ENCODE measurements at places on chromosomes 1 and 21. TPM values are rescaled to one million over a fixed set of nuclear protein-coding genes. Genes with fewer than 3 reads are reported as not detected.

The LAD1 gene
- 47.5 TPM for total RNA-seq

GRCh38 chr1:219085082-219085481 is 88.6 kb upstream of the LYPLAL1 start:
- no peak overlapping the region for H3K4me3 ChIP-seq
- no peaks in the 10 kb centered on the region for H3K36me3 ChIP-seq
- H3K27me3 ChIP-seq, result no peaks in the 10 kb centered on the region
- H3K27ac ChIP-seq, result no peak overlapping the region
- DNase-seq, result no peak
- no peaks in the 10 kb centered on the region for H3K4me1 ChIP-seq

- H3K27me3 ChIP-seq, result no peaks in the 10 kb centered on the region
- H3K36me3 ChIP-seq, result no peaks in the 10 kb centered on the region
- no peak for DNase-seq
- H3K4me3 ChIP-seq, result no peak overlapping the region
- H3K27ac ChIP-seq, result no peak overlapping the region
- no peaks in the 10 kb centered on the region for H3K4me1 ChIP-seq
Measured at GRCh38 chr1:85172684-85173337, 28.0 kb downstream of the SYDE2 start.

DNA sequence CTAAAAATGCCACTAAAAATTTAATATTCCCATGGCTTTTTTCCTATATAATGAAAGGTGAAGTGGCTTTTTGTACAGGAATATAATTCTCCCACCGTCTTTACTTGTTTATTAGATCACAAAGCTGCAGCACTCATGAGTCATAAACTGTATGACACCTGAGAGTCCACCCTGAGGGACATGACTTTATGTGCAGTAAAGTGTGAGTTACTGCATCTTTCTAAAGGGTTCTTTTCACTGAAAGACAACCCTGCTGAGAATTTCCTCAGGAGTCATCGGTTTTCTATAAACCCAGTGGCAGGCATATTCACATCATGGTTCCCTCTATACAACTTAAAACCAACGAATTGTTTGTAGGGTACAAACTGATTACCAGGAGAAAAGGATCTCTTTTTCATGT is 77.4 kb downstream of the APP start:
- DNase-seq, result no peak
- no peaks in the 10 kb centered on the region for H3K27me3 ChIP-seq
- H3K4me1 ChIP-seq, result no peaks in the 10 kb centered on the region
- H3K4me3 ChIP-seq, result no peak overlapping the region
- no peak overlapping the region for H3K27ac ChIP-seq

- no peak overlapping the region for H3K4me3 ChIP-seq
- H3K4me1 ChIP-seq, result no peaks in the 10 kb centered on the region
- no peaks in the 10 kb centered on the region for H3K36me3 ChIP-seq
- peak; percentile 57 for DNase-seq
- no peak overlapping the region for H3K27ac ChIP-seq
Measured at GRCh38 chr1:201216395-201217085, 25.9 kb downstream of the IGFN1 start.

The SIPA1L2 gene
- total RNA-seq, result 51.3 TPM

DNA sequence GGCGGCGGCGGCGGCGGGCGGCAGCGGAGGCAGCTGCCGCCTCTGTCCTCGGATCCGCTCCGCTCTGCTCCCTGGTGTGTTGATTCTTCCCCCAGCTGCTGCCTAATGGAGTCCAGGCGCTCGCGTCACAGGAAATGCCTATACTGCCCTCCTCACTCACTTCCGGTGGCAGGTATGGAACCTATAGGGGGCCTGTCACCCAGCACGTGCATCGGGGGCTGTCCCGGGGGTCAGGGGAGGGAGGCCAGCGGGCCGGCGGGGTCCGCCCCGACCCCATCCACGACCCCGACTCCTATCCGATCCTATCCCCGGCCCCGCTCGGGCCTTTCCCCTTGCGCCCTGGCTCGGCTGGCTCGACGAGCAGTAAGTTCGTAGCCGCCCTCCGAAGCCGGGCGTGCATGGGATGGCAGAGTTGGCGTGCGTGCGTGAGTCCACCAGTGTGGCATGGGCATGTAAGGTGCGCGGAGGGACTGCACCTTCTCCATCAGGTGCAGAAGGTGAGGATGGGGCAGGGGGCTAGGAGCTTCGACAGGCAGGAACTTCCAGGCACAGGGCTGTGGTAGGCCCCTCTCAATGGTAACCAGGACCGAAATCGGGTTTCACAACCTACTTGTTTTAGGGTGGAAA is at the start of gene WDR26:
Gene WDR26 (minus strand): TSS at position 107 of the 627 bp plus-strand sequence.
- peaks cover 38% of the 10 kb centered on the region for H3K4me1 ChIP-seq
- peak within 1 kb of the TSS; percentile 98 for H3K27ac ChIP-seq
- peak; percentile 91 for DNase-seq
- no peaks in the 10 kb centered on the region for H3K27me3 ChIP-seq
- H3K4me3 ChIP-seq, result peak within 1 kb of the TSS; percentile 83
- peaks cover 3% of the 10 kb centered on the region for H3K36me3 ChIP-seq

DNA sequence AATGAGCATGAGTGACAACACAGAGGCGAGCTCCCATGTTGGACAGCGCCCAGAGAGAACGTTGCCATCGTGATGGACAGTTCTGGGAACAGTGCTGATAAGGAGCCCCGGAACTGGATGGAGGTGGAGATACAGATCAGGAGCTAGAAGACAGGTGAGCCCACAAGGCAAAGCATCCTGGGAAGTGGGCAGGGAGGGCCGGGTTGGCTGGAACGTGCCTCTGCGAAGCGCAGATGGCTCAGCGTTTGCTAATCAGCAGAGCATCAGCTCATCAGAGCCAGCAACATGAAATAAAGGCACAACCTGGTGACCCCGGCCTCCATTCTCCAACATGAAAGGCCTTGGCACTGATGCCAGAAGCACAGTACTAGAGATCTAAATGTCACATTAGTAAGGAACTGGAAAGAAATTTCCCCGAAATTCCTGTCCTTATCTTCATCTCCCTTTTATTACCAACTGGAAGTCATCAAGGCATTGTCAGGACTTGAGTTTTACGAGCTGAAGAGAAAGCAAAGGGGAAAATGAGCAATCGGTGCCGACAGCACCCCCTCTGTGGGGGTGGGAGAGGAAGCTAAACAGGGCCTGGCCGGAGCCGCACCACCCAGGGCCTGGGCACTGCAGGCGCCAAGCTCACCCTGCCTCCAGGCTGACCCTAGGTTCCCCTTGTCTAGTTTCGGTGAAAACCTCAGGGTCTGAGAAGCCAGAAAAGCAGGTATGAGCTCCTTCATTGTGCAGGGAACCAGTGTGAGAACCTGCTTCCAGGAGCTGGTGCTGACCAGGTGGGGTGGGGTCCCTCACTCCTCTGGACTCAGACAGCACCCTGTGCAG is 19.9 kb downstream of the ABCA4 start:
- peak; percentile 42 for DNase-seq
- no peaks in the 10 kb centered on the region for H3K27me3 ChIP-seq
- H3K4me1 ChIP-seq, result no peaks in the 10 kb centered on the region
- no peak overlapping the region for H3K4me3 ChIP-seq

DNA sequence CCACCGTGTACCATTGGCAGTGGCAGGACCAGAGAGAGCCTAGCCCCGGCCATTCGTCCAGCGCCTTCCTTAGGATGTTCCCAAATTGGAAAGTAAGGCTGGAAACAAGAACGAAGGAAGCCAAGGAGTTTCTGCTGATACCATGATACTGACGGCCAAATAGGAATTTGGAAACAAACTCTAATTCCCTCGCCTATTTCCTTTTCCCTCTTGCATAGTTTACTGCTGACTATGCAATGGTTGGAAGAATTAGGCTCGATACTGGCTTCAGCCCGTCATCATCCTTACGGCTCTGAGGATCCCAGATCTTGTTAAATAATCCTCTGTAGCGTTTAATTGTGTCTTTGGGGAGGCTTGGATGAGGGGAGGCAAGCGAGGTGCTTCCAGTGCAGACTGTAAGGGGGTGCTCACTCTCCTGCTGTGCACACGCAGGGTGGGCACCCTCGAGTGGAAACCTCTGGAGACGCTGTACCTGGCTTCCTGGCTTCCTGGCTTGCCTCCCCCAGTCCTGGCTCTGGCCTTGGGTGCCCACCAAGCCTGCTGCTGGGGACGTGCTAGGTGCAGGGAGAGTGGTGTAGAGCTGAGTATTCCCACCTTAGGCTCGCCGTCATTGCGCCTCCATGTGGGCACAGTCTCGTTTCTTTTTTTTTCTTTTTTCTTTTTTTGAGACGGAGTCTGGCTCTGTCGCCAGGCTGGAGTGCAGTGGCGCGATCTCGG is 27.4 kb upstream of the CAMTA1 start:
- H3K4me3 ChIP-seq, result no peak overlapping the region
- DNase-seq, result no peak
- no peaks in the 10 kb centered on the region for H3K36me3 ChIP-seq
- H3K4me1 ChIP-seq, result no peaks in the 10 kb centered on the region
- no peak overlapping the region for H3K27ac ChIP-seq

DNA sequence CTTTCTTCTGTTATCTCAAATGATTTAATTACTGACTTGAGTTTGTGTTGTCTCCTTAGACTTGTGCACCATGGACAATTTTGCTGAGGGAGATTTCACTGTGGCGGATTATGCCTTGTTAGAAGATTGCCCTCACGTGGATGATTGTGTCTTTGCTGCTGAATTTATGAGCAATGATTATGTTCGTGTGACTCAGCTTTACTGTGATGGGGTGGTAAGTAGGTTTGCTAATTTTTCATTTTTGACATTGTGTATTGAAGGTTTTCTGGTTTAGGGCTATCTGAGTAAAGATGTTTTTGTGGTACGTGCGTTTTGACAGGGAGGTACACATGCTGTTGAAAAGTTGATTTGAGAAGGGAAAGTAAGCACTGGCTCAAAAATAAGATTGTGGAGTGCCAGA is 14.1 kb downstream of the TTC3 start:
- no peak for DNase-seq
- H3K36me3 ChIP-seq, result peaks cover 2% of the 10 kb centered on the region
- no peak overlapping the region for H3K4me3 ChIP-seq

DNA sequence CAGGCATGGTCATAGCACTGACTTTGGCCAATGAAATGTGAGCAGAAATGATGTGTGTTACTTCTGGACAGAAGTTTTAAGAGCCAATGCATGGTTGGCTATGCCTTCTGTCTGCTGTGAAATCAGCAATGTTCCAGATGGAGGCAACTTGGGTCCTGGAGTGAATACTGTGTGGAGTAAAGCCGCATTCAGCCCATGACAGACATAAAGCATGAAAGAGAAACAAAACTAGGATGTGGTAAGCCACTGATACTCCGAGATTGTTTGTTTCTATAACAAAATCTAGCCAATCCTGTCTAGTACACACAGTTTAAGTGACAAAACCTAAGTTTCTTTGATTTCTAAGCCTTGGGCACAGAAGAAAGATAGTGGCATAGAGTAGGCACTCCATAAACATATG is 47.1 kb upstream of the ARHGAP29 start:
- H3K27me3 ChIP-seq, result no peaks in the 10 kb centered on the region
- H3K4me1 ChIP-seq, result peaks cover 6% of the 10 kb centered on the region
- DNase-seq, result no peak
- H3K36me3 ChIP-seq, result no peaks in the 10 kb centered on the region

The GPR52 gene
- 3.1 TPM for total RNA-seq

GRCh38 chr1:8661185-8662110 is 156.0 kb downstream of the RERE start:
- no peaks in the 10 kb centered on the region for H3K27me3 ChIP-seq
- no peaks in the 10 kb centered on the region for H3K36me3 ChIP-seq
- H3K4me1 ChIP-seq, result peaks cover 61% of the 10 kb centered on the region
- H3K27ac ChIP-seq, result peak overlapping the region; percentile 62
- H3K4me3 ChIP-seq, result no peak overlapping the region
- no peak for DNase-seq

The LCE2A gene
- not detected for total RNA-seq

The RHD gene
- total RNA-seq, result not detected

DNA sequence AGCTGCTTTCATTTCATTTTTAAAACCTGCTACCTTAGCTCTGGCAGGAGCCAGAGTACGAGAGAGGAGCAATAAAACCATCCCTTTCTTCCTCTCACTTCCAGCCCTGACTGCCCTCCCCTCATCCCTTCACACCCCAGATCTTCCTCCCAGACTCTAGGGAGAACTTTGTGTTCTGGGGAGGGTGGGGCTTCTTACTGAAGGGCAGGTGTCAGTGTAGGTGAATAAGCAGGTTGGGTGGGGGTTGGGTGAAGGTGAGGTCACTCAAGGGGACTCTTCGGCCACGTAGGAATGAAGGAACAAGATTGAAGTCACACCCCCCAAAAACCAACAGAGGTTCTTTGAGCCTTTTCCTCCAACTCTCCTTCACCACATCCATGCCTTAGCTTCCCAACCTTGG is 88.9 kb downstream of the CD58 start:
- H3K36me3 ChIP-seq, result no peaks in the 10 kb centered on the region
- DNase-seq, result no peak
- H3K4me3 ChIP-seq, result no peak overlapping the region
- H3K27me3 ChIP-seq, result no peaks in the 10 kb centered on the region

DNA sequence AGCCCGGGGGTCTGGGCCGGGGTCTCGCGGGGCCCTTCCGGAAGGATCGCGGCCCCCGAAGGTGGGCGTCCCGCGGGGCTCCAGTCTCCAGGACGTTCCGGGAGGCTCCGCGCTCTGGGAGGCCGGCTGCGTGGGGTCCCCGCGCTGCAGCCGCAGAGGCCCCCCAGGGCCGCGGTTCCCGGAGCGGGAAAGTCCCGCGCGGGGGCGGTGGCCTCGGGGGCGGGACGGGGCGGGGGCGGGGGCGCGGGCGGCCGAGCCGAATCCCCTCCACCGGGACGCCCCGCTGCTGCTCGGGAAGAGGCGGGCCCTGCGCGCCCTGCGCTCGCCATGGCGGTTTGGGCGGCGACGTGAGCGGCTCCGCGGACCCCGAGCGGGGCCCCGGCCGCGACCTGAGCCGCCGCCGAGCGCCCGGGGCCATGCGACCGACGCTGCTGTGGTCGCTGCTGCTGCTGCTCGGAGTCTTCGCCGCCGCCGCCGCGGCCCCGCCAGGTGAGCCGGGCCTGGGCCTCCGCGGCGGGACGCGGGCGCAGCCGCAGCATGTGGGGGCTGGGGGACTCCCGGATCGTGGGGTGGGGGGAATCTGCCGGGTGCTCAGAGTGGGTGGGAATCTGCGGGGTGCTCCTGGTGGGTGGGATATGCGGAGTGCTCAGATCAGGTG is at the start of gene IFNGR2:
Gene IFNGR2 (plus strand): TSS at position 286 of the 658 bp plus-strand sequence. CDS start 131 bp downstream, at position 417.
- H3K4me3 ChIP-seq, result peak within 1 kb of the TSS; percentile 90
- peak within 1 kb of the TSS; percentile 100 for H3K27ac ChIP-seq
- DNase-seq, result peak; percentile 92
- H3K36me3 ChIP-seq, result no peaks in the 10 kb centered on the region
- H3K4me1 ChIP-seq, result peaks cover 25% of the 10 kb centered on the region

Measured in upper lobe of left lung (tissue), 6 donors.